ENCODE measurements at places on chromosomes 2 and 18.
A peak's percentile ranks its signal among the peaks of the same experiment; 100 is the strongest.

GRCh38 chr2:201250741-201251140 is 9.6 kb upstream of the CASP8 start:
- DNase-seq, result no peak

DNA sequence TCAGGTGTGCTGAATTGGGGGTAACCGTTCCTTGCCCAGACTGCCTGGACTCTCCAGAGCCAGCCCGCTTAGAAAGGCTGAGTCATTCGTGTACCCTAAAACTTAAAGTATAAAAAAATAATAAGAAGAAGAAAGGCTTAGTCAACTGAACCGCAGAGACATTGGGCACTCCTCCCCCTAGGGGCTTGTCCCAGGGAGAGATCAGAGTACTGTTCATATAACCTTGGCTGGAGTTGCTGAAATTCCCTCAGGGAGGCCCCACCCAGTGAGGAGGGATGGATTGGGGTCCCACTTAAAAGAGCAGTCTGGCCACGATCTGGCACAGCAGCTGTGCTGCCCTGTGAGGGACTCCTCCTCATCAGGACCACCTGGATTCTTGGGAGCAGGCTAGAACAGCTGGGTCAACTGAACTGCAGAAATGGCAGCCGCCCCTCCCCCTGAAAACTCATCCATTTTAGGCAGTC is 37.2 kb downstream of the ANKRD12 start:
- no peak for DNase-seq

- DNase-seq, result no peak
Observed at GRCh38 chr18:2326999-2327398, 244.3 kb downstream of the METTL4 start.

DNA sequence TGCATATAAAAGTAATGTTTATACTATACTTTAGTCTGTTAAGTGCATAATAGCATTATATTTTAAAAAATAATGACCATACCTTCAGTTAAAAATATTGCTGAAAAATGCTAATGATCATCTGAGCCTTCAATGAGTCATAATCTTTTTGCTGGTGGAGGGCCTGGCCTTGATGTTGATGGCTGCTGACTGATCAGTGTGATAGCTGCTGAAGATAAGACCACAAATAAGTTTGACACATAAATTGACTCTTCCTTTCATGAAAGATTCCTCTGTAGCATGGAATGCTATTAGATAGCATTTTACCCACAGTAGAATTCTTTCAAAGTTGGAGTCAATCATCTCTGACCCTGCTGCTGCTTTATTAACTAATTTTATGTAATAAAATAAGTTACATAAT is 128.4 kb upstream of the CCDC85A start:
- no peak for DNase-seq

- no peak for DNase-seq
Observed at GRCh38 chr2:164766216-164766953, 75.2 kb downstream of the COBLL1 start.

GRCh38 chr18:13562494-13563029 is 163.8 kb downstream of the FAM210A start:
- no peak for DNase-seq

- no peak for DNase-seq
Observed at GRCh38 chr2:227872676-227873075, 1.2 kb downstream of the DAW1 start.

DNA sequence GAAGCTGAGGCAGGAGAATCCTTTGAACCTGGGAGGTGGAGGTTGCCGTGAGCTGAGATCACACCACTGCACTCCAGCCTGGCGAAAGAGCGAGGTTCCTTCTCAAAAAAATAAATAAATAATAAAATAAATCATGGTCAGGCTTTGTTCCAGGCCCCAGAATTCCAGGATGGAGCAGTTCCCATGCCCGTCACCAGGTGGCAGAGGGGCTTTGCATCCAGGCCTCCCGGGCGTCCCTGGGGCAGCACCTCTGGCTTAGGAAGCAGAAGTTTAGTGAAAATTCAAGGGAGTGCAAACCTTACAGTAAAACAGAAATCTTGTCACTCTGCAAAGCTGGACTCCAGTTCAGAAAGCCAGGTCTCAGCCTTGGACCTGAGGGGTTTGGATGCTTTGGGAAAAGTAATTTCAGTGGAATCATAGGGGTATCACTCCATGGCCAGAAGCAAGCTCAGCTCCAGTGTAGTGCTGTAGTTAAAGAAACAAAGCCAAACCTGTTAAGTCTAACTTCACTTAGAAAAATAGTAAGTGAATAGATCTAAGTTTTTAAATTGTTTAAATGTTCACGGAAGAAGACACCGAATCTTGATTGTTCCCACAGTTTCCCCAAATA is 512.7 kb downstream of the CMPK2 start:
- DNase-seq, result peak; percentile 33

- no peak for DNase-seq
Observed at GRCh38 chr2:133360190-133360589, 208.1 kb downstream of the NCKAP5 start.

DNA sequence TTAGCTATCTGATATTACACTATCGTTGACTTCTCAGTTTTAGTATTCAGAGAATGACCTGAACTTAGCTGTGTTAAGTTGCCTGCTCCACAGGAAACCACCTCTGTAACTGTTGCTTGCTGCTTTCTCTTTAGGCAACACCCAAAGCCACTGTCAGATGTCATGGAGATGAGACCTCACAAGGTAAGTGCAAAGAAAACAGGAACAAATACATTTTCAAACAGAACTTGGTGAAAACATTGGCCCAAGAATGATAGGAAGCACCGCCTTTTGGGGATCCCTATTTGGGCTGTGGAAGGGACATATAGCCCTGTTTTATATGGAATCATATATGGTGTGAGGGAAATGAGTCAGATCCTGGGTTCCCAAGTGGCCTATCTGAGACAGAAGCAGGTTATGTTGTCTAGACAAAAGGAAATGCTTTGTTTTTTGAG is 143.4 kb downstream of the UBE2E3 start:
- no peak for DNase-seq

GRCh38 chr2:188333751-188334524 is 42.3 kb downstream of the GULP1 start:
- no peak for DNase-seq

GRCh38 chr2:158969715-158970240 is 1.3 kb downstream of the TANC1 start:
- DNase-seq, result no peak

DNA sequence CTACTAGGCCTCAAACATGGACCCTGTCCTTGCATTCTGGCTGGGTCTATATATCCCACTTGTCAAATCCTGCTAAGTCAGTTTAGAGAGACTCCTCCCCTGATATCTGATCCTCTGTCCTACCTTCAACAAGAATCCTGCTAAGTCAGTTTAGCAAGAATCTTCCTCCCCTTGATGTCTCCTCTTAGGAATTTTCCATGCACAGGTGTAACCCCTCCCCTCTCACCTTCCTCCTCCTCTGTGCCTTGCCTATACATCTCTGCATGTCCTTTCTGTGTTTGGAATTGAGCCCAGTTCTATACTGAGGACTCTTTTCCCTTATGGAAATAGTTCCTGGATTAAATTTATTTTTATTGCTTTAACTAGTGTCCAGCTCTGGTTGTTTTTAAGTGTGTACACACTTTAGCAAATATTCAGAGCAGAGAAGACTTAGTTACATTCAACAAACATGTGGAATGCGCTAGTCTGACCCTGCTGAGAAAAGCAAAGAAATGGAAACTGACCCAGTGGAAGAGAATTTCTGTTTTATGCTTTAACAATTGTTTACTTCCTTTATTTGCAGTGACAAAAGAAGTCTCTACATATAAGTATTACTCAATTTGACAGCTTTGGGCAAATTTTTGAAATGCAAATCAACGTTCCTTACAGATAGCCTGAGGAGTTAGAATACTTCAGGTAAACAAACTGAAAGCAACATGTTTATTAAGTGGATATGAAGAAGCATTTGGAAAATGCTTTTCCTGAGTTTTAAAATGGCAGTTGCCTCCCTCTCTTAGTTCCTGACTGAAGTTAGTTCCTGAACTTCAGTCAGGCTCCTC is 80.6 kb downstream of the RIT2 start:
- no peak for DNase-seq

- DNase-seq, result no peak
Observed at GRCh38 chr18:59468821-59469220, 109.8 kb upstream of the LMAN1 start.

GRCh38 chr18:332007-332406 is 64.2 kb upstream of the THOC1 start:
- no peak for DNase-seq

GRCh38 chr18:23204589-23205235 is 69.4 kb downstream of the CABLES1 start:
- DNase-seq, result no peak

- DNase-seq, result no peak
Observed at GRCh38 chr18:25229920-25230319, 122.0 kb downstream of the ZNF521 start.

GRCh38 chr2:197035002-197035401 is 108.5 kb upstream of the PGAP1 start:
- no peak for DNase-seq

GRCh38 chr2:51638811-51639210 is 606.9 kb upstream of the NRXN1 start:
- no peak for DNase-seq

- no peak for DNase-seq
Observed at GRCh38 chr2:33014268-33014667, 67.5 kb downstream of the LTBP1 start.

- DNase-seq, result no peak
Observed at GRCh38 chr2:205948883-205949282, 137.1 kb downstream of the INO80D start.

DNA sequence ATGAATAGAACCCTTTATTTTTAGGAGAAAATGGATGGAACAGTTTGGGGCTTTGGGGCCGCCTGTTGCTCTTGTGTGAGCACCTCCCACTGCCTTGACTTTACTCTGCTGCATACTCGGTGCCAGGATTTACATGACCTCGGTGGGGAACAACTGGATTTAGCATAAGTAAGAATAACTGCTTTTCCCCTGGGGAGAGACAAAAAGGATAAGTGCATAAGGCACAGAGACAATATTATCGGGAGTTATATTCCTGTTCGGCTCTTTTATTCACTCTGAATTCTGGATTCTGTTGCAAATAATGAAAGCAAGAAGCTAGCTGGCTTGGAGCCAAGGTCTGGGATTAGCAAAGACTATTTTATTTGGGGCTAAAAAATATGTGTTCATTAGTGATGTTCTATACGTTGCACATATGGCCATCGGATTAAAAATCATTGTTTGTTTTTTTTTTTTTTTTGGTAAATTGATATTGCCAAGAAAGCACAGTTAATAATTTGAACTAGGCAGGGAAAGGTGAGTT is 69.8 kb downstream of the CYBRD1 start:
- DNase-seq, result no peak

DNA sequence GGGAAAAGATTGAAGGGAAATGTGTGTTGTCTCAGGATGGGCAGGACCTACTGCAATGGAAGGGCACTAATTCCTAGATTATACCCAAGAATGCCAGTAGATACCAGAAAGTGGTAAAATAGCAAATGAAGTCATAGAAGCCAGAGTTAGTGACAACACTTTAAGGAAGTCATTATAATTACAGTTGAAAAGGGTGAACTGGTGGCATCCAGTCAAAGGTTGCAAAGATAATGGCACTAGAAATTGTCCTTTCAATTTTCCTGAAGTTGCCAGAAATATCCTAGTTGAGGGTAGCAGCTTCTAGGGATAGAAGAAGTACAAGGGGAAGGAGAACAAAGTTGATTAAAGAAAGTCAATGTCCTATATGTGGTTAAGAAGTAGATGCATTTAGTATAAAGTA is 68.8 kb upstream of the GLS start:
- DNase-seq, result no peak

DNA sequence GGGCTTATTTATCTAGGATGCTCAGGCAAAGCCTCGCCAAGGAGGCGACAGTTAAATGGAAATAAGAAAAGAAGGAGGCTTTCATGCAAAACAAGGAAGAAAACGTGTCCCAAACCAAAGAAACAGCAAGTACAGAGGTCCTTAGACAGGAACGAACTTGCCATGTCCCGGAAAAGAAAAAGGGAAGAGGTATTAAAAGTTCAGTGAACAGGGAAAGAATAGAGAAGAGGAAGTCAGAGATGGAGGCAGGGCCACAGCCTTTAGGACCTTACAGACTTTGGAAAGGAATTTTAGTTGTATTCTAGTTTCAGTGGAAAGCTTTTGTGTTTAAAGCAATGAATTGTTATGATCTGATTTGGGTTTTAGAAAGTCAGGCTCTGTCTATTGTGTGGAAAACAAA is 22.1 kb downstream of the IKZF2 start:
- no peak for DNase-seq

DNA sequence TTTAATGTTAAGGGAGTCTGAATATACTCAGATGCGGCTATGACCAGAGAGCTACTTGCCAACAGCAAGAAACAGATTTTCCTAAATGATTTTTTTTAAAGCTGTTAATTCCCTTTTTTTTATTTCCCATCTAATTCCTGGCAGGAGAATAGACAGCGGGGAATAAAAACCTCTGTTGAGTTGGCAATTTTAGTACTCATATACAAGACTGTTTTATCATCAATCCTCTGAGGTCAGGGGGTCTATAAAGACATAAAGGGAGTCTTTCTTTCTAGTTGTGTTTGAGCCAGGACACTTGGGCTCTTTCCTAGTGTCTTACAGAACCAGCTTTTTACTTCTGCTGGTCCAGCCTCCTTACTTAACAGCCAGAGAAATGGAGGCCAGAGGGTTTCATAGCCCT is 29.4 kb downstream of the MAIP1 start:
- DNase-seq, result peak; percentile 35

GRCh38 chr2:27162151-27163121 is 13.6 kb downstream of the TCF23 start:
- DNase-seq, result no peak

- DNase-seq, result peak; percentile 50
Observed at GRCh38 chr2:20745924-20746555, 76.9 kb downstream of the LDAH start.
